DMS79 treated with DMSO at 0.1 percent for 48 hours (cell line): ENCODE measurements at places on chromosomes 12 and 14.
A peak's percentile ranks its signal among the peaks of the same experiment; 100 is the strongest.

- DNase-seq = no peak
These were observed 66.8 kb downstream of the SRGAP1 start for GRCh38 chr12:63911341-63911740.

DNA sequence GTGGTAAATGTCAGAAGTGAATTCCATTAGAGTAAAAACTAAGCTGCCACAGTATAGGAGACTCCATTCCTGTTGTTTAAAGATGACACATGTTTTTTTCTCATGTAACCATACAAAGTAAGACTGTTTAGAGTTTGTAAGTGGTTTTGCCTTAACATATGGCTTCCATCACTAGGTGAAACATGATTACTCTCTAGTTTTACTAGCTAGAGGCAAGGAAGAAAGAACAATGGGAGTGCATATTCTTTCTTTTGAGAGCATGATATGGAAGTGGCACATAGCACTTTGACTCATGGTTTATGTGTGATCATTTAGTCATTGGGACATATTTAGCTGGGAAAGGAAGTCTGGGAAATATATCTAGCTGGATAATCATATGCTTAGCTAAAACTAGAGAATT, 7.7 kb downstream of the ATF7IP start:
- no peak for DNase-seq

DNA sequence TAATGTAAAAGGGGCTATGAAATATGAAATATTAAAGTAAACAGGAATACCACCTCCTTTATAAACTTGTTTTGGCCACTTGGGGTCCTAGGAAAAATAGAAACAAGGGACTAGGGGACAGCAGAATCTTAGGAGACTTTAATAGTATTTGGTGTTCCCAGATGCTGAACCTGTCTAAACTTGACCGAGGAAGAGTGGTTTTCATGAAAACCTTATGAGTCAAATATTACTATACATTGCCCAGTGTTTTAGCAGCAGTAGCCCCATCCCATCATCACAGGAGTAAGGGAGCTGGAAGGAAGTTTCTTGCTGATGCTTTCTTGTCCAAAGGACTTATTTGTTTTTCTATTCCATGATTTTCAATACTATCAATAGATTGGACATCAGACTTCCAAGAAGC, 177.5 kb upstream of the CAND1 start:
- DNase-seq = no peak

GRCh38 chr14:94340533-94340932, 17.4 kb upstream of the SERPINA6 start:
- no peak for DNase-seq

- DNase-seq = peak; percentile 98
These were observed 60.4 kb downstream of the PPP1R36 start for GRCh38 chr14:64610049-64610746.
